K562 (cell line): ENCODE measurements at places on chromosomes 1 and 21.

DNA sequence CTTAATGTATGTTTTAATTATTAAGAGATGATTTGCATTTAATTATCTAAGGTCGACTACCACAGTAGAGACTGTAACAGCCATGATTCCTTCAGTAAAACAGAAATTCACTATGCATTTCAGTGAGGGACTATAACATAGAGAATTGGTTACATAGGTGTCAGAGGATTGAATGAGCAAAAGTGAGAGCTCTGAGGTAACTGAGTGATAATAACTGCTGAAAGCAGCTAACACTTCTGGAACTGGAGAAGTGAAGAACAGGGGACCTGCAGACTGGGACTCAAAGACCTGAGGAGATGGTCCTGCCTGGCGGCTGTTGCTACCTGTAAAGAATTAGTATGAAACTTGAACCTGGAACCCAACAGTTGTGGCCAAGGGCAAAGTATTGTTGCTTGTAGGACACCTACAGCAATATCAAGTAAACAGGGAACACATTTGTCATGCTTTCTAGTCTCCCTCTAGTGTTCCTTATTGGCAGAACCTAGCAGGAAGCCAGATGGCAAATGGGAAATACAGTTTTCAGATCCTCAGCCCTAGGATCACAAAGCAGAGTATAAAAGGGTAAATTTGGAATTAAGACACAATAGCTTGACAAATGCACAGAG lies 110.6 kb downstream of the HS2ST1 start:
- peaks cover 8% of the 10 kb centered on the region; the same call in 2 of the 3 replicates for H3K4me1 ChIP-seq
- H3K27me3 ChIP-seq: no peaks in the 10 kb centered on the region
- H3K36me3 ChIP-seq: no peaks in the 10 kb centered on the region; the same call in 2 of the 3 replicates
- peak overlapping the region; percentile 40; the same call in 2 of the 3 replicates for H3K27ac ChIP-seq
- H3K4me3 ChIP-seq: no peak overlapping the region

- peak overlapping the region; percentile 32; the same call in 1 of the 3 replicates for H3K27ac ChIP-seq
- H3K4me3 ChIP-seq: no peak overlapping the region
- H3K27me3 ChIP-seq: no peaks in the 10 kb centered on the region
- no peaks in the 10 kb centered on the region for H3K36me3 ChIP-seq
These were observed 3.1 kb upstream of the SHISA4 start for GRCh38 chr1:201885531-201886075.

GRCh38 chr1:228141226-228142044 lies 1.4 kb downstream of the GUK1 start:
- no peaks in the 10 kb centered on the region for H3K27me3 ChIP-seq
- peak overlapping the region; percentile 96 for H3K27ac ChIP-seq
- peak overlapping the region; percentile 92 for H3K4me3 ChIP-seq
- peaks cover 75% of the 10 kb centered on the region for H3K4me1 ChIP-seq

DNA sequence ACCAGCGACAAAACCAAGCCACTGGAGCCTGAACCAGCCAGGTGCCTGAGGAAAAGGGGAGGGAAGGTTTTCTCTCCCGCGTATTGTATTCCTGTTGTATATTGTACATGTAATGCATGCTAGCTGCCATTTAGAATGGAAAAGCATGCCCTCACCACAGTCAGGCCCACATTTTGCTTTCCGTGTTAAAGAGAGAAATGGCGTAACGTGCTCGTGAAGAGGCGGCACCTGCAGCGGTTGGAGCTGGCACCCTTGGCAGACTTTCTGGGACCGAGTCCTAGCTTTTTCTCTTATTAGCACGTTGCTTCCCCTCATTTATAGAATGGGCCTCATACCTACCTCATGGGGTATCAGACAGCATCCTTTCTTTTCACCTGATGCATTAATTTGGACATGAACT lies 135.3 kb upstream of the IRF2BP2 start:
- H3K4me1 ChIP-seq: peaks cover 24% of the 10 kb centered on the region
- no peak overlapping the region for H3K27ac ChIP-seq
- H3K36me3 ChIP-seq: no peaks in the 10 kb centered on the region
- no peak overlapping the region for H3K4me3 ChIP-seq
- no peaks in the 10 kb centered on the region for H3K27me3 ChIP-seq
- DNase-seq: no peak

DNA sequence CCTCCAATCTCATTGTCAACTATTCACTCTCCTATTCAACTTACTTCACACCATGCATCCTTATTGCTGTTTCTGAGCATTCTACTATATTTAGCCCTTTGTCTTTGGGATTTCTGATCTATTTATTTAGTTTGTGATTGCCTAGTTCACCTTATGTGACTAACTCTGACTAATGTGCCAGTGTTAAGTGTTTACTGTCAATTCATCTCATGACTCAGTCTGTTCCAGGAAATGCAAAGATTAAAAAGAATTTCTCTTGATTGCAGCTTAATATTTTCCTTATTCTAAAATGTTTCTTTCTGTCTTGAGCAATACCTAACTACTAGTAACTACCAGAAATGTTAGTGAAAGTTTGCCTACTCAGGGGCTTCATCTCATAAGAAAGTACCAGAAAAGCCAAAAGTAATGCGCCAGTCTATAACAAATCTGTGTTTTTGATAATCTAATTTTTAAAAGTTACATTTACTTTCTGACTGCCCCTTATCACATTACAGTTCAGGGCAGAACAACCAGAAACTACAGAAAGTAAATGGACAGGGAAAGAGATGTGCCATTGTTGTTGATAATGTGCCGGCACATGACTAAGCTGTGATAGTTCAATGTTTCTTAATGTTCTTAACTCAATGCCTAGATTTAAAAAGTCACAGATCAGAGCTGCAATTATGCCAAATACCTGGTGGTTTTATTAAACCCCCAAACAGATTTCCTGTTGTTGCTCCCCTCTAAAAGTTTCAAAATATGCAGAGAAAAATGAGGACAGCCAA lies 556.5 kb downstream of the PTBP2 start:
- no peak for DNase-seq
- H3K27me3 ChIP-seq: no peaks in the 10 kb centered on the region
- H3K27ac ChIP-seq: no peak overlapping the region
- no peaks in the 10 kb centered on the region for H3K36me3 ChIP-seq

DNA sequence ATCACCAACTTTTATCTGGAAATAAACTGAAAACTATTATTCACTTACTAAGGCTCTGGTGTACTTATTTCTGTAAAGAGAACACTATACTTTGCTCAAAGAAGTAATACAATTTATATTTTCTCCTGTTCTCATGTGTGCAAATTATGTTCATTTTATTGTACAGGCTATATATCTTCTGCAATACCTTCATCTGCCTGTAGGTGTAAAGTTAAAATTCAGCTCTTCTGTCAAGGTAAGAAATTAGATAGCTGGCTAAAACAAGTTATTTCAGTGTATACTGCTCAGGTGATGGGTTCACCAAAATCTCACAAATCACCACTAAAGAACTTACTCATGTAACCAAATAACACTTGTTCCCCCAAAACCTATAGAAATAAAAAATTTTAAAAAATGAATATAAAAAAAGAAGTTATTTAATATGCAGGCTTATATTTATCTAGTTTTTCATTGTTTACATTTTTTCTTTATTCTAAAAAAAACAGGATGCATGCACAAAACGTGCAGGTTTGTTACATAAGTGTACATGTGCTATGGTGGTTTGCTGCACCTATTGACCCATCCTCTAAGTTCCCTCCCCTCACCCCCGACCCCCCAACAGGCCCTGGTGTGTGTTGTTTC lies 81.5 kb downstream of the PTGER3 start:
- H3K36me3 ChIP-seq: no peaks in the 10 kb centered on the region
- H3K4me1 ChIP-seq: peaks cover 4% of the 10 kb centered on the region; the same call in 1 of the 3 replicates
- H3K4me3 ChIP-seq: no peak overlapping the region
- no peaks in the 10 kb centered on the region for H3K27me3 ChIP-seq
- peak; percentile 29 for DNase-seq
- H3K27ac ChIP-seq: no peak overlapping the region

- no peaks in the 10 kb centered on the region for H3K36me3 ChIP-seq
- no peak overlapping the region for H3K4me3 ChIP-seq
- peaks cover 20% of the 10 kb centered on the region for H3K27me3 ChIP-seq
- H3K4me1 ChIP-seq: no peaks in the 10 kb centered on the region
- DNase-seq: no peak
- H3K27ac ChIP-seq: no peak overlapping the region
These were observed 12.8 kb downstream of the CASQ2 start for GRCh38 chr1:115755456-115756370.

GRCh38 chr1:111097356-111098099 lies 42.4 kb downstream of the DRAM2 start:
- DNase-seq: no peak
- H3K4me3 ChIP-seq: no peak overlapping the region
- H3K27ac ChIP-seq: no peak overlapping the region
- no peaks in the 10 kb centered on the region for H3K36me3 ChIP-seq

DNA sequence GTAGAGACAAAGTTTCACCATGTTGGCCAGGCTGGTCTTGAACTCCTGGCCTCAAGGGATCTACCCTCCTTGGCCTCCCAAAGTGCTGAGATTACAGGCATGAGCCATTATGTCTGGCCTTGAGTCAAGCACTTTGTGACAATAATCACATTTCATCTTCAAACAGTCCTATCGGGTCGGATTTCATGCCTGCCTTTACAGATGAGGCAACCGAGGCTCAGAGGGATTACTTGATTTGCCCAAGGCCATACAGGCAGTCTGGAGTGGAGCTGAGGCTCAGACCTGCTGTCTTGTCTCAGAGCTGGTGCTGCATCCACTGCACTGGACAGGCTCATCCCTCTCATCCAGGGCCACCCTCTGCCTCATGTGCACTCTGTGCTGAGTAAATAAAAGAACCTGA lies 26.6 kb downstream of the FAM151A start:
- no peak for DNase-seq
- H3K27me3 ChIP-seq: peaks cover 42% of the 10 kb centered on the region
- H3K4me1 ChIP-seq: no peaks in the 10 kb centered on the region
- no peak overlapping the region for H3K4me3 ChIP-seq
- no peaks in the 10 kb centered on the region for H3K36me3 ChIP-seq
- no peak overlapping the region for H3K27ac ChIP-seq

DNA sequence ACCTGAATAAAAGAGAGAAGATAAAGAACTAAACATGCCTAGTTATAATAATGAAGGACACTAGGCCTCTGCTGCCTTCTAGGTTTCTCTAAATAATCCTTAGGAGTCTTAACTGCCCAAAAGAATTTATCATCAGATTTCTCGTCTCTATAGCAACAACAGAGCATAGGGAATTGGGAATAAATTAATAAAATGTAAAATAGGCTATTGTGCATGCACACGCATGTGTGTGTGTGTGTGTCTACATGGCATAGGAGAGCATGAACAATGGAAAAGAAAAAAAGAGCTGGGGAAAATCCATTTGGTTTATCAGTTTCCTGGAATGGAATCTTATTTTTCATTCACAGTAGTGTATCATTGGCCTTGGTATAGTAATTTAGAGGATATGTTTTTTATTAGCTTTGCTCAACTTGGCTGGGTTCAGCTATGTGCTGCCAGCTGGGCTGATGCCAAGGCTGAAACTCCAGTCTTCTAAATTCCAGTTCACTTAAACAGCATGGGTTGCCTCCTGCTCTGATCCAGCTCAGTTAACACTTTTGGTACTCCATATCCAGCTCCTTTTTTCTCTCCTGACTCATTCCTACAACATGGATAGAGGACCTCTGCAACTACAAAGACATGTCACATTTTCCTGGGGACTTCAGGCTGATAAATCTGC lies 80.6 kb upstream of the SLFNL1 start:
- no peak overlapping the region for H3K4me3 ChIP-seq
- no peaks in the 10 kb centered on the region for H3K4me1 ChIP-seq
- DNase-seq: no peak

DNA sequence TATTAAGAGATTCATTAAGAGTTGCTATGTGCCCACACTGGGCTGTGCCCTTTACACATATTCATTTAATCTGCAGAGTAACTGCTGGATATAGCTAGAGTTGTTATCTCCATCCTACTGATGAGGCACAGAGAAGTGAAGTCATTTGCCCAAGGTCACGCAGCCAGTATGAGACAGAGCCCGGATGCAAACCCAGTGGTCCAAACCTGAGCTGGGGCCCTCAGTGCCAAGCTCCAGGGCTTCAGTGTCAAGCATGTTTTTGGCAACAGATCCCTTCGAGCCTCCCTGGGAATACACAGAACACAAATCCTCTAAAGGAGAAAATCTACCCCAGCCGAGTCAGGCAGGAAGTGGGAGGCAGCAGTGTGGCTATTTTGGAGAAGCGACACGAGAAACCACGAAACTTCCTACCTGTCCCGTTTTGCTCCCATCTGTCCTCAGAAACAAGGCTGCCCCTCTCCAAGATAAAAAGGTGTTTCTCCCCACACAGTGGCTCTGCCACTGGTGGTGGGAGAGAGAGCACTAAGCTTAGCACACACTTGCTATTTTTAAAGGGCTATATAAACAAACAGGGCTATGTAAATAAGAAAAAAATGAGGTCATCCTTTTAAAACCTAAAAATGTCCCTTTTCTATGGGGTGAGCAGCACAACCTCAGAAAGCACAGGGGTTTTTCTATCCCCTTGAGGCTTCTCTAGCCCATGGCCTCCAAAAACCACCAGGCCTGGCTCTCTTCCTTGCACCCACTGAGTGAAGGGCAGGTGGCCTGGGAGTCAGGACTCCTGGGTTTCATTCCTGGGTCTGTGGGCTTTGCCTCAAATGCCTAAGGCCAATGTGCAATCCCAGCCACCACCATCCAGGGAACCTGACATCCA lies 138.6 kb upstream of the EDN2 start:
- H3K27me3 ChIP-seq: peaks cover 7% of the 10 kb centered on the region
- DNase-seq: no peak
- H3K4me3 ChIP-seq: no peak overlapping the region
- no peaks in the 10 kb centered on the region for H3K36me3 ChIP-seq
- H3K4me1 ChIP-seq: no peaks in the 10 kb centered on the region
- no peak overlapping the region for H3K27ac ChIP-seq

GRCh38 chr21:40638466-40639251 lies 208.3 kb downstream of the DSCAM start:
- H3K4me1 ChIP-seq: no peaks in the 10 kb centered on the region
- no peaks in the 10 kb centered on the region for H3K36me3 ChIP-seq
- no peaks in the 10 kb centered on the region for H3K27me3 ChIP-seq
- no peak for DNase-seq
- H3K27ac ChIP-seq: no peak overlapping the region

DNA sequence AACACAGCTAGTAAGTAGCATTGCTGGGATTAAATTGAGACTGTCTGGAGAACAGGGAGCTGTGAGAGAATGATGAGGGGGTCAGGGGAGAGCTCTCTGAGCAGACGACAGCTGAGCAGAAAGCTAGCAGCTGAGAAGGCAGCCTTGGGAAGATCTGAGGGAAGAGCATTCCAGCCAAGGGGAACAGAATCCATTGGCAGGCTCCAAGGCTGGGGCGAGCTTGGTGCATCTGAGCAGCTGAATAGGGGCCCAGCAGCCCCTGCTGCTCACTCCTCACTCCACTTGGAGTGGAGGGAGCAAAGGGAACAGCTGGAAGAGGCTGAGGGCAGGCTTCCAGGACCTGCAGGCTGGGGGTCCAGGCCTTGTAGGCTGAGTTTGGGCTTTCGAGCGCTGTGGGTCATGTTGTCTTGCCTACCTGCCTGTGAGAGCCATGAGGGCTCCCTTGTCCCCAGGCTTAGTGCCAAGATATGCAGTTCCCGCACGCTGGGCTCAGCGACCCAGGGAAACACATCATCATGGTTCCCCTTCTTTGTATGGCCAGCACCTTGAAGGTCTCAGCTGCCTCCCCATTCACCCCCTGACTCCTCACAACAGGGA lies 10.5 kb downstream of the ACOT11 start:
- H3K27ac ChIP-seq: no peak overlapping the region
- no peaks in the 10 kb centered on the region for H3K36me3 ChIP-seq
- H3K4me3 ChIP-seq: no peak overlapping the region
- no peaks in the 10 kb centered on the region; the same call in 2 of the 3 replicates for H3K4me1 ChIP-seq
- DNase-seq: no peak

GRCh38 chr1:114353262-114353661 lies 157.7 kb downstream of the TRIM33 start:
- no peaks in the 10 kb centered on the region; the same call in 2 of the 3 replicates for H3K27me3 ChIP-seq
- no peak overlapping the region for H3K27ac ChIP-seq
- H3K4me3 ChIP-seq: no peak overlapping the region
- no peaks in the 10 kb centered on the region for H3K36me3 ChIP-seq
